ENCODE measurements at places on chromosomes 5 and 9.

- DNase-seq: peak; percentile 44
Measured at GRCh38 chr9:16207161-16207560, 654.3 kb downstream of the CCDC171 start.

DNA sequence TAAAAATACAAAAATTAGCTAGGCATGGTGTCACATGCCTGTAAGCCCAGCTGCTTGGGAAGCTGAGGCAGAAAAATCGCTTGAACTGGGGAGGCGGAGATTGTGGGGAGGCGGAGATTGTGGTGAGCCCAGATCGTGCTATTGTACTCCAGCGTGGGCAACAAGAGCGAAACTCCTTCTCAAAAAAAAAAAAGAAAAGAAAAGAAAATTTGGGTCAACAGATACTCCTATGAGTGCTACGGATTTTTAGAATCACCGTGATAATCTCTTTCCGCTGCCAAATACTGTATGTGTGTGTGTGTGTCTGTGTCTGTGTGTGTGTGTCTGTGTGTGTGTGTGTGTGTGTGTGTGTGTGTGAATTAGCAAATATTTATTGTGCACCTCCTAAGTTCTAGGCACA lies 64.4 kb downstream of the ARRDC3 start:
- DNase-seq: no peak

- DNase-seq: no peak
Measured at GRCh38 chr9:10566848-10567247, 46.0 kb downstream of the PTPRD start.

GRCh38 chr5:17037751-17038150 lies 101.7 kb upstream of the MYO10 start:
- DNase-seq: no peak

DNA sequence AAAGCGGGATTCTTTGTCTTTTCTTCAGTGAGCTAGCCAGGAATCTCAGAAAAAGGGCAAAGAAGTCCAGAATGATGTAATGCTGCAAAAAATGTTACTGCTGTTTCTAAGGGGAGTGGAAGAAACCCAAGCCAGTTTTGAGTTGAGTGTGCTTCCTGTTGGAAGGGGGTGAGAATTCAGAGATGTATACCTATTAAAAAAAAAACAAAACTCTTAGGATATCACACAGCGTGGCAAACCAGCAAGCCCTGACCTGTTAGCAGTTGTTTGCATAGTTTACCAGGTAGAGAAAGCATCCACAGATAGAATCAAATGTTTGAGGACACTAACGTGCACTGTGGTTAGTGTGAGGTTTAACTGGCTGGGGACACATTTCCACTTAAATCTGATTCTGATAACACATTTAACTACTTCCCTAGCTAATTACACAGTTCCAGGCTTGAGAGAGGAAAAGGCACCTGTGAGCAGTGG lies 11.4 kb downstream of the BASP1 start:
- DNase-seq: no peak

GRCh38 chr9:114425126-114425525 lies 37.3 kb upstream of the AKNA start:
- DNase-seq: no peak

DNA sequence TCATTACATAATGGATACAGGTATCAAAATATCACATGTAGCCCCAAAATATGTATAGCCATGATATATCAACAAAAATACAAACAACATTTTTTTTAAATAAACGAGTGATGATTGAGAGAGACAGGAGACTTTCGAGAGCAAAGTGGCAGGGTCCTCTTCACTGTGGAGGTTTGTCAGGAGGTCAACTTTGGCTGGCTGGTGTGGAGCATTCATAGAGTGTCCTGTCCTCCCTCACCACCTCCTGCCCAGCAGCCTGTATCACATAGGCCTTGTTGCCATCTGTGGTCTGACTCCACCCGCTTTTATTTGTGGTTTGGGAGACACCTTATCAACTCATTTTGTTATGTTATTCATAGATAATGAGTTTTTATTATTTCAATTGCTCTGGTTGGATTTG lies 206.9 kb downstream of the SYK start:
- no peak for DNase-seq

DNA sequence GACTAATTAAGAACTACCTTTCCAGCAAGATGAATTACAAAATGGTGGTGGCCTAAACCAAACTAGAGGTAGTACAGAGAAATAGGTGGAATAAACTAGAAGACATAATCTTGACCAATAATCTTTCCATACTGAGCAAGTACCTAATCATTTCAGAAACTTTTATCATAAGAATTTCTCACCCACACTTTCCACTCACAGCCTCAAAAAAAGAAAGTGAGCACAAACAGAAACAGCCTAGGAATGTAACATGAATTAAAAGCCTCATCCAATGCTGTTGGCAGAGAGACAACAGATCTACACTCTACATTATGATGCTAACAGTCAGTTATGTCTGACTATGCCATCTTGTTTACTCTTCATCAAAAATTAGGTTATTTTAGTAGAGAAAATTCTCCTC lies 1.3 kb downstream of the RNF38 start:
- no peak for DNase-seq

GRCh38 chr9:86547571-86547970 lies 193.4 kb upstream of the TUT7 start:
- DNase-seq: no peak

GRCh38 chr5:140345919-140346347 lies 470 bp downstream of the HBEGF start:
- DNase-seq: no peak

DNA sequence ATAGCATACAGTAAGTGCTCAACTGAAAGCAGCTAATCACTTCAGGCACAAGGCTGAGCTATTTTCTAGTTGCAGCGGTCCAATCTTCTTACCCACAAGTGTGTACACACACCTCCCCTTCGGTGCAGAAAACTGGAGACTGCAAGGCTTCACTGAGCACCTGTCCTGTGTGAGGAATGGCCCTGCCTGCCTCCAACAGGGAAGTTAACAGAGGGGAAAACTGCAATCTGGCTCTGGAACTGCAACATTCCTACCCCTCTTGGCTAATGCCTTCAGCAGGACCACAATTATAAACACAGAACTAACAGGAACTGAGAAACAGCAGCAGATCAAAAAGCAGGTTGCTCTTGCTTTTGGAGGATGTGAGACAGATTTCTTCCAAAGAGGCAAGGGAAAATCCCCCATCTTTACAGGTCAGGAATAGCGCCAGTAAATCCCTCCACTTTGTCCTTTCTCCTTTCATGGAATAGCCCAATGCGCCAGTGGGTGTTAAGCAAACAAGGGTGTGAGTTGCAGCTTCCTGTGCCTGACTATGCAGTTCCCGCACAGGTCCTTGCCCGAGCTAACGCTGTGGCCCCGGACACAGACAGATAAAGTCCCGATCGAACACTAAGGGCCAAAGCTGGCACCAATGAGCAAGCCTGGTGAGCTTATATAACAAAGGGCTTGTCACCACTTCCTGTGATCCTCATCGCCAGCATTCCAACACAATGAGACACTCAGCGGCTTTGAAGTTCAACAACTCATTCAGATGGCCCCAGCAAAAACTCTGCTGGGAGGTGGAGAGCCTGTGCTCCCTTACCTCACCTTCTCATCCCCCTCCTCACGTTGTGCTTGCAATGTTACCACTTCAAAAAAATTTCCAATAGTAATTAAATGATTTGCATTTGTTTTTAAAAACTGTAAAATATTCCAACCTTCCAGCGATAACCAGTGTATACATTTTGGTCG lies 21.5 kb downstream of the SHB start:
- DNase-seq: peak; percentile 85

DNA sequence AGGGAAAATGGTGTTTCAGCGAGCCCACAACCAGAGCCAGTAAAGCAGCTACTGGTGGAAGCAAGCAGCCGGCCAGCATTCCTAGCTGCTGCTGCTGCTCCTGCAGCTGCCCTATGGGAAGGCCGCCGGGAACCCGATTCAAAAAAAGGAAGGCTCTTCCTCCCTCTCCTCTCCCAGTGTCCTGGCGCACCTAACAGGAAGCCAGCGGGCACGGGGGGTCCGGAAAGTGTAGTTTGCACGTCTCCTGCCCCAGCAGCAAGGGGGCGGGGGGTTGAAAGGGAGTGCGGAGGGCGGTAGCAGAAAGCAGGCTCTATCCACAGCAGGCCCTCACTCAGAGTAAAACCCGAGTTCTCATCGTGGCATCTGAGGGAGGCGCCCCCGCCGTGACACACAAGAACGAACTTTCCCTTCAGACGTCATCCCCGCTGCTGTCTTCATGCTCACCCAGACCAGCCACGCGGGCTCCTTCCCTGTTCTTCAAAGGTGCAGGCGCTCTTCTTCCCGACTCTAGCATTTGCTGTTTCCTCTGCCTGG lies 16.5 kb downstream of the GRXCR2 start:
- DNase-seq: peak; percentile 70

- no peak for DNase-seq
Measured at GRCh38 chr9:108376140-108376539, 479.6 kb downstream of the ACTL7B start.

DNA sequence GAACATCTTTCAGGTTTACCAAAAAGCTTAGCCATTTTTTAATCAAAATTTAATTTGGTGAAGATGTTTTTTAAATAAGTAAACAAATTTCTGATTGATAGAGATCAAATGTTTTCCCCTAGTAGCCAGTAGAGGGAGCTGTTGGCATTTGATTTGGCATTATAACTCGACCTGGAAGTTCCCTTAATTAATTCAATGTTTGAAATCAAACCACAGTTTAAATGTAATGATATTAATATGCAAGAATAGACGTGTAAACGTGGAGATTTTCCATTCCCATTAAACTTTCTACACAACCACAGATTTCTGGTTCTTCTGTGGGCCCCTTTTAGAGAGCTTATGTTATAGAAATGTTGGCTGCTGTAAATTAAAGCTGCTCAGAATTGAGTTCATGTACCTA lies 148.1 kb upstream of the MPDZ start:
- peak; percentile 91 for DNase-seq

GRCh38 chr5:124605541-124605940 lies 140.9 kb downstream of the ZNF608 start:
- DNase-seq: no peak

DNA sequence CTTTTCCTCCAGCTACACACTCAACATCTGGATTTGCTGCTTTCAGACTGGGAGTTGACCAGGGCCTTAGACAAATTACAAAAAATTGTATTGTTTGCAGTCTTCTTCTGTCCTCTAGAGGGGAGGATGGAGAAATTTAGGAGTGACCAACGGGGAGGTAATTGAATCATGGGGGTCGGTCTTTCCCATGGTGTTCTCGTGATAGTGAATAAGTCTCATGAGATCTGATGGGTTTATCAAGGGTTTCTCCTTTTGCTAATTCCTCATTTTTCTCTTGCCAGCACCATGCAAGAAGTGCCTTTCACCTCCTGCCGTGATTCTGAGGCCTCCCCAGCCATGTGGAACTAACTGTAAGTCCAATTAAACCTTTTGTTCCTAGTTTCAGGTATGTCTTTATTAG lies 4.2 kb downstream of the IFNA8 start:
- DNase-seq: no peak

All from spinal cord (tissue), 10 donors.